ENCODE measurements at places on chromosomes 16 and 17.

GRCh38 chr17:74215342-74215727, 2.0 kb downstream of the TTYH2 start:
- DNase-seq: no peak

DNA sequence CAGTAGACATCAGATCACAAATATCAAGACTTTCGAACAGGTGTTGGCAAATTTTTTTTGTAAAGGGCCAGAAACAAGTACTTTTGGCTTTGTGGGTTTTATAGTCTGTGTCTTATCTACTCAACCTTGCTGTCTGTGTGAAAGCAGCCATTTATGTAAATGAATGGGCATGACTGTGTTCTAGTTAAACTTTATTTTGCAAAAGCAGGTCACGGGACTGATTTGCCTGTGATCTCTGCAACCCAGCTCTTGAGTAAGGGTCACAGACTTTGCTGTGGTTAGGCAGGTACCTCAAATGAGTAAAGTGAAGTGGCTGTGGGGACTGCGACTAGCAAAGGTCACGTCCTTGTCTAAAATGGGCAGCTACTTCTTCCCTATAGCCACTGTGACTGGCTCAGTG, 136.5 kb downstream of the FTO start:
- no peak for DNase-seq

DNA sequence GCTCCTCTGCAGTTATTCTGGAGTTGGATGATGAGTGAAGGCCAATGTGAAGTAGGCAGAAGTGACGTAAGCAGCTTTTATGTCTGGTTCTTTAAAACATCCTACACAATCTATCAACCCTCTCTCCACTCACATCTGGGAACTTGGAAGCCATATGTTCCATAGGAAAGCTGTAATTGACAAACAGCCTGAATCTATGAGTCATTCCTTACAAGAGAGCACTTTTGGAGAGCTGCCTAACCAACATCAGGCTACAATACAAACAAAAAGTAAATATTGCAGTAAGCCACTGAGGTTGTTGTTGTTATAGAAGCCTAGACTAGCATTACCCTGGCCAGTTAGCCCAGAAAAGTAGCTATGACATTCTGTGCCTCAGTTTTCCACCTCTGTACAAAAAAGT, 5.9 kb downstream of the CCL7 start:
- no peak for DNase-seq

GRCh38 chr16:62665269-62665668, 629.0 kb upstream of the CDH8 start:
- no peak for DNase-seq

GRCh38 chr16:88194397-88195268, 188.1 kb upstream of the ZNF469 start:
- DNase-seq: no peak

- no peak for DNase-seq
Observed at GRCh38 chr17:72693151-72693878, 399.2 kb downstream of the SLC39A11 start.

GRCh38 chr17:41325126-41325525, 9.6 kb upstream of the KRTAP17-1 start:
- DNase-seq: no peak

DNA sequence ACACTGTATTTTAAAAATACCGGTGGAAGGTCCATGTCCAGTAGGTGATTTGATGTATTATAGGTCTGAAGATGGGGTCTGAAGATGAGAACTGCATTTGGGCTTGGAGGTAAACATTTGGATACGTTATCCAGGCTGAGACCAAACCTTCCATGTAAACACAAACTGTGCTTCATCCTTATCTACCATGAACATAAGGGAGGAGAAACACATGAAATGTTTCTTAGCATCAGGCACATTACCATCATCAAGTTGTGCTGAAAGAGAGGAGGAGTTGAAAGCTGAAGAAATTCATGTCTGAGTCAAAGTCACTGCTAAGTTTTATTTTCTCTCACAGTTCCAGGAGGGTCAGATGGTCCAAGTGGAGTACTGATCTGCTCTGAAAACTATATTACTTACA, 11.4 kb downstream of the SF3B3 start:
- DNase-seq: no peak

DNA sequence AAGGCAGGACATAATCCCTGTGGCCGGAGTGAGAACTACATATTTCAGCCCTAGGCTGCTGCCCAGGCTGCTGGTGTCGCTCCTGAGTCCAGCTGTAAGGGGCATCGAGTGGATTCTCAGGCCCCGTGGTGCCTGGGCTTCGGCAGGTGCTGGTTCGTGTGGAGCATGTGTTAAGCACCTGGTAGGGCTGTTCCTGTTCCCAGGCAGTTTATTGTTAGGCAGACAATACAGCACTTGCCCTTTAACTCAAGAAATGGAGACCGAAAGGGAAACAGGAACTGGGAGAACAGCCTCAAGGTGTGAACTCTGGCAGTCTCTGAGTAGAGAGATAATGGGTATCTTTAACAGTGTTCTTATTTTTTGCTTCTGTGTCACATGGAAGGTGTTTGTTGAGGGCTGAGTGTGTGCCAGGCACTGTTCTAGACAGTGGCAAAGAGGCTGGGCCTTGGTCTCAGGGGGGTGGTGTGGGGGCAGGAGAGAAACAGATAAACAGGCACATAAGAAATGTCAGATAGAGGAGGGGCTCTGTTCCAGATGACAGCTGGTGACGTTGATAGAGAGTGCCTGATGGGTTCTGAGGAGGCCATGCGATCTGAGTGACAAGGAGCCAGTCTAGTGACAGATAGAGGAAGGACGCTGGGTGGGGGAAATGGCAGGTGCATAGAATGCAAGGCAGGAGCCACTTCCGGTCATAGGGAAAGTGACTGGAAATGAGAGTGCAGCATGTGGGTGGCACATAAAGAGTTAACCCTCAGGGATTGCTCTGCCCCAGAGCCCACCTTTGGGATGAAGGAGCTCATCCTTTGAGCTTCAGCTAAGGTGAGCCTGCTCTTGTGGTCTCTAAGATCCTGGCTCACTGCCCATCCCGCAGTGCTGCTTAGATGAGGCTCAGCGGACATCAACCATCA, 33.8 kb downstream of the EPN2 start:
- DNase-seq: no peak

DNA sequence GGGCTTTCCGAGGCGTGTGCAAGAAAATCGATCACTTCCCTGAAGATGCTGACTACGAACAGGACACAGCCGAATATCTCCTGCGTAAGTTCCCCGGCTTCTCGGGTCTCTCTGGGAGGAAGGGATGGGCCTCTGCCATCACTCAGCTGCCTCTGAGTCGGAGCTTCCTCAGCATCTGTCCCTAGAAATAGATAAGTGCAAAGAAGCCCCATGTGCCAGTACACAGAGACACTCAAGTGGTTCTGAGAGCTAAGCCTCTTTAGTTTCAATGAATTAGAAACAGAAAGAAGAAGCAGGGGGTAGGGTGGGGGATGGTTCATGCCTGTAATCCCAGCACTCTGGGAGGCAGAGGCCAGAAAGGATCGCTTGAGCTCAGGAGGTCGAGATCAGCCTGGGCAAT, 90.6 kb downstream of the CACNG3 start:
- no peak for DNase-seq

GRCh38 chr16:46591257-46591656, 29.9 kb downstream of the SHCBP1 start:
- DNase-seq: no peak

- DNase-seq: no peak
Observed at GRCh38 chr17:20797292-20797691, 217.8 kb downstream of the CDRT15L2 start.

GRCh38 chr16:65875381-65876055, 491.0 kb upstream of the CDH5 start:
- DNase-seq: no peak

GRCh38 chr16:17566075-17566474, 95.3 kb upstream of the XYLT1 start:
- DNase-seq: no peak

DNA sequence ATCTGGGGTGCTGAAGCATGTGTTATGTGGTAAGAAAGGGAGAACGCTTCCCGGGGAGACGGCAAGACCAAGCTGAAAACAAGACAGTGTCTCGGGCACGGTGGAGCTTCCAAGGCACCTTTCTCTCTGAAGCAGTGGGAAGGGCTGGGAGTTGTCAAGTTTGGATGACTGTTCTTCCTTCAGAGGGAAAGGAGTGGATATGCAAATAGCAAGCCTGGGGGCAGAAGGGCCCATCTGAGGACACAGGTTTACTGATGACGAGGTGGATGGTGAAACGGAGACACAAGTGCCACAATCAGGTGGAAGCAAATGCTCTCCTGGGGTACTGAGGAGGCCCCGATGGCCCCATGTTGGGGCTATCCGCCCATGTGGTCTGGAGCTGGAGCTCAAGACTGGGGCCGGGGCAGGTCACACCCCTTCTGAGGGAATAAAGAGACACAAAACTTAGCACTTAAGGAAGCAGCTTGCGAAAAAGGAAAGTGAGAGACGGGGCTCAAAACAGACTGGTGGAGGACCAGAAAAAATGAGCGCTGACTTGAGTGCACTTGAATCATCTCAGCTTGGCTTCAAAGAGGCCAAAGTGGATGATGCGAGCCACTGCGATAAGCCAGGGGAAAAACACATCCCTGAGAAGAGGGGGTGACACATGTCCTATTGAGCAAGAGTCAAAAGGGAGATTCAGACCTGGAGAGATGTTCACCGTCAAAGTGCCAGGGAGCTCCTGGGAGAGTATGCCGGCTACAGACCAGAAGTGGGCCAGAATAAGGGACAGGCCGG, 34.8 kb upstream of the MTSS2 start:
- no peak for DNase-seq

DNA sequence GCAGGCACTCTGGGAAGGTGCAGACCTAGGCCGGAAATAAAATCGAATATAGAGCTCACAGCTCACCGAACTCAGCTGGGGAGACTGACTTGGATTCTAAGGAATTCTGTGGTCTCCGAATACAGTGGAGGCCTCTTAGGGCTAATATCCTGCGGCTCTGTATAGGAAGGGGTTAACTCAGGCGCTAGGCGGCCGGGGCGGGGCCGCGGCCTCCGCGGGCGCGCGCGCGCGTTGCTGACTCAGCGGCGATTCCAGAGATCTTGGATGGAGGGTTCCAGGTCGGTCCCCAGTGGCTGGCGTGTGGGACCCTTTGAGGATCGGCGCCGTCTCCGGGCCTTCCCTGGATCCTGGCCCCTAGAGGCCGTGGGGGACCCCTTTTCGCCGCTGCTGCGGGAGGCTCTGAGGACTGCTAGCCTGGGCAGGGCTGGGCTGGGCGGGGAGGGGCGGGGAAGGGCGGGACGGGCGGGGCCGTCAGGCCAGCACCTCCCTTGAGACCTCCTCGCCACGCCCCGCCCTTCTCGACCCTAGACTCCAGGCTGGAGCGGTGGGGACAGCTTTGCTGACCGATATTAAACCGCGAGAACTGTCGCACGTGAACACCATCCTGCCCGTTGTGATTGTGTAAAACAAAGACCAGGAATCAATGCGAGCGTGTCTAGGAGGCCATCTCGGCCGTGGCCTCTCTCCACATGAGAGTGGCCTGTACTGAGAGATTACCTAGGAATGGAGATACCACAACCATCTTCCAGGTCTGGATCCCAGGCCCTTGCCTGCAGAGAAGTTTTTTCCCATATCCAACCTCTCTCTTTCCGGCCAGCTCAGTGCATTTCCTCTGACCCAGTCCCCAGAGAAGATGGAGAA, 1.4 kb upstream of the PLEKHH3 start:
- peak; percentile 41 for DNase-seq

- no peak for DNase-seq
Observed at GRCh38 chr16:67653128-67653788, 6.8 kb downstream of the ACD start.

DNA sequence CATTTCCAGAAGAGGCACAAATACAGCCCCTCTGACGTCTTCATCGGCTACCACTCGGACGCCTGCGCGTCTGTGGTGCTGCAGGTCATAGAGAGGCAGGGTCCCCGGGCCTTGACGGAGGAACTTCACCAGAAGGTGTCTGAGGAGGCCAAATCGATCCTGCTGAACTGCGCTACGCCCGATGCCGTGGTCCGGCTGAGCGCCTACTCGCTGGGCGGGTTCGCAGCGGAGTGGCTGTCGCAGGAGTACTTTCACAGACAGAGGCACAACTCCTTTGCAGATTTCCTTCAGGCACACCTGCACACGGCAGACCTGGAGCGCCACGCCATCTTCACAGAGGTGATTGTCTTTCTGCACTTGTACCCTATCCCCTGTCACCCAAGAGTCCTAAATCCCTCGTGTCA, 67.0 kb upstream of the ENDOV start:
- DNase-seq: no peak

GRCh38 chr17:49928837-49929475, 40.0 kb upstream of the DLX4 start:
- no peak for DNase-seq

GRCh38 chr17:561116-561515, 153.5 kb downstream of the VPS53 start:
- no peak for DNase-seq

- DNase-seq: no peak
Observed at GRCh38 chr17:79702034-79702433, 28.7 kb upstream of the ENPP7 start.

GRCh38 chr16:3908951-3909437, 28.5 kb upstream of the CREBBP start:
- no peak for DNase-seq

DNA sequence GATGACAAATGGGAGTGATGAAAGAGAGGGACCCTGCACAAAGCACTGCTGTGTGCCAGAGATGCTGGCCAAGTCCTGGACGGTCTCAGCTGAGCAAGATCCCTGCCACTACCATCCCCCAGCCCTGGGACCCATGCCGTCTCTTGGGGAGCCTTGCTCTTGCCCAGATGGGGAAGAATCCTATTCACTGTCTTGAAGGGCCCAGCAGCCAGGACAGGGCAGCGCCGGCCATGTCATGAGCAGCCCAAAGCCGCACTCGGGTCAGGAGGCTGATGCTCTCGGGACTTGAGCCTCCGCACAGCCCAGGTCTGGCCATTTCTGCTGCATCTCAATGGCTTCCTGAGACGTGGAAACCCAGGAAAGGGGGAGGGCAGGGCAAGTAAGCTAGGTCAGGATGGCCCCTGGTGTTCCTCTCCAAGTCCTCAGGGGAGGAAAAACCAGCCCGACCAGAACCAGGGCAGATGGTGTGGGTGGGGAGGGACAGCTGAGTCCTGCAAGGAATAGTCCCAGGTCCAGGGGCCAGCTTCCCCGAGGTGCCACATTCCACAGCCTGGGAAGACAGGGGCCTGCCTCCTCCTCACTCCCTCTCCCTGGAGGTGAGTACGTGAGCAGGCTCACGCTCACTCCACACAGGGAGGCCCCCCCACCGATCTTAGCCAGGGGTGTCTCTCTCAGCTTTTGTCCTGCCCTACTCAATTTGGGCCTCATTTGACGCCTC, 7.8 kb upstream of the KRT19 start:
- DNase-seq: no peak

- no peak for DNase-seq
Observed at GRCh38 chr16:11683145-11683544, 14.9 kb downstream of the SNN start.

- no peak for DNase-seq
Observed at GRCh38 chr17:76565728-76566612, 19.7 kb downstream of the ST6GALNAC2 start.

DNA sequence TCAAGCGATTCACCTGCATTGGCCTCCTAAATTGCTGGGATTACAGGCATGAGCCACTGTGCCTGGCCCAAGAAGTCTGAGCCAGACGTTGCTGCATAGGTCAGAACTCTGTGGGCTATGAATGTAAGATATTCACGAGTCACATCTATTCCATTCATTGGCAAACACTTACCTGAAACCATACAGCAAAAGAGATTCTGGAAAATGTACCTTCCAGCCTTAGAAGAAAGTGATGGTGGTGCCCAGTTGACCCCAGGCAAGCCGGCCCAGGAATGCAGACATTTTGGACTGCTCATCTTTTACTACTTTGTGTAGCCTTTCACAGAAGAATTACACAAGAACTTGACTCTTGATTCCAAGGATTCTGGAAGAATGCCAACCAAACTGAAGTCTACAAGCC, 135.6 kb upstream of the N4BP1 start:
- no peak for DNase-seq
